ENCODE measurements at places on chromosomes 6 and 20.

- DNase-seq: no peak
Measured at GRCh38 chr6:47792216-47792733, 10.4 kb downstream of the OPN5 start.

GRCh38 chr6:159184559-159184958 lies 15.4 kb downstream of the FNDC1 start:
- no peak for DNase-seq

DNA sequence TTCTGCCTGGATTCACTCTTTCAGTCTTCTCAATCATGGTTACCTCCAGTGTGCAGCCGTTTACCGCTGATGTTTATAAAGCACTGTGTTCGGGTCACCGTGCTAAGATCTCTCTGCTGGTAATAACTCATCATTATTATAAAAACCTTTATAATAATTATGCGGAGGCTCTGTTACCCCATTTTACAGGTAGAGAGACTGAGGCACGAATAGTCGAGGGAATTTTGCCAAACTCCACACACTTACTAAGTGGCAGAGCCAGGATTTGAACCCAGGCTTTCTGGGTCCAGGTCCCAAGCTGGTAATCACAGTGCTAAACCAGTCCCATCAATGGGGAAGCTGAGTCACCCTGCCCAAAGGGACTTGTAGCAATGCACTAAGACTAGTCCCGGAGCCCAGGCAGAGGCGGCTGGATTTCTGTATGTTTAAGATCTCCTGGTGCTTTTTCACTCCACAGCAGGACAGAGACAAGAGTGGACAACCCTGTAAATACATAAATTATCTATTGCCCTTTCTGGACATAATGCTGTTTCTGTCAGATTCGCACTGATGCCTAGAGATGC lies 48.1 kb downstream of the SYNJ2 start:
- no peak for DNase-seq

GRCh38 chr6:12013307-12013719 lies 1.2 kb downstream of the HIVEP1 start:
- DNase-seq: no peak

DNA sequence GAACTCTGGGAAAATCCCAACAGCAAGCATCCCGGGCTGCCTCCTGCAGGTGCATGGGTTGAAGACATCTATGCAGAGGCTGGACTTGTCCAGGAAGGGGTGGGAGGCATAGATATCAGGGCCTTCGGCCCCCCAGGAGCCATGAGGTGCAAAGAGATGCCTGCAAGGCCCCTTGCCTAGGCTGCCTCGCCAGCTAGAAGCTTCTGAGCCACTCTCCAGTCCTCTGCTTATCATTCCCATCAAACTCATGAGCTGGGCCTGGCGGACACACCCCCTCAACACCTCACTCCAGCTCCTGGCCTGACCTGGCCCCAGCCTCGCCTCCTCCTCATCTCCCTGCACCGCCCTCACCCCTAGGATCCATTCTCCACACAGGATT lies 152.4 kb upstream of the PTPN1 start:
- no peak for DNase-seq

- no peak for DNase-seq
Measured at GRCh38 chr6:5424726-5425125, 163.4 kb downstream of the FARS2 start.

GRCh38 chr6:82197784-82198183 lies 49.8 kb downstream of the IBTK start:
- DNase-seq: no peak

DNA sequence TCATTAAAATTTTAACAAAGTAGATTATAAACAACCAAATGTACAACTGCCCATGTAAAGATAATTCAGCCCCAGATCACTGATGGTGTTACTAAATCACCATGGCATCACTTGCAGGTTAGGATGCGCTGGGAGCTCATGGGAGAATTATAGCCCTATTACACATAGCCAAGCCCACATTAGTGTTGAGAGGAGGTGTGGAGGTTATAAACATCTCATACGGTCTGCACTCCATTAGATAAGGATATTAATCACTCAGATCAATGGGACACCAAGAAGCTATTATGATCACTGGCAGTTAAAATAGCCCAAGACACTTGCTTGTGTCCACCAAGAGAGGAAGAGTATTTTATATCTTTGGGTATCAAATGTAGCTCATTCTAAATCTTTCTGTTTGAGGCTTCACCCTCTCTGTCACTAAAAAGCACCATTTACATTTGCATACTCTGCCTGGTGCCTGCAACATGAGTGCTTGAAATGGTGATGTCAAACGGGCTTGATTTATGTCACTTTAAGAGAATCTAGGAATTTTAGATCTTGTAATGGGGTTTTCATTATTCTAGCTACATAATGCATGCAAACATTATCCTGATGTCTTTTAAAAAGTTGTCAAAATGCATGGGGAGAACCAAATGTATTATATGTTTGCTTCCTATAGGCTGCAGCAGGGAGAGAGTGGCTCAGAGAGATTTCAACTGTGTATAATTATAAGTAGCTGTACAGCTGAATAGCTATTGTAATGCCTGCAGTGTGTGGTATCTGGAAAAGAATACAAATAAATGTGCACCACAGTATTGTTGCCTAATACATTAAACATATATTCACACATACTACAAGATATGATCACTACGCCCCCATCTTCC lies 654.1 kb upstream of the MARCKS start:
- no peak for DNase-seq

- peak; percentile 73 for DNase-seq
Measured at GRCh38 chr6:43702534-43703440, 15.2 kb upstream of the MRPS18A start.

DNA sequence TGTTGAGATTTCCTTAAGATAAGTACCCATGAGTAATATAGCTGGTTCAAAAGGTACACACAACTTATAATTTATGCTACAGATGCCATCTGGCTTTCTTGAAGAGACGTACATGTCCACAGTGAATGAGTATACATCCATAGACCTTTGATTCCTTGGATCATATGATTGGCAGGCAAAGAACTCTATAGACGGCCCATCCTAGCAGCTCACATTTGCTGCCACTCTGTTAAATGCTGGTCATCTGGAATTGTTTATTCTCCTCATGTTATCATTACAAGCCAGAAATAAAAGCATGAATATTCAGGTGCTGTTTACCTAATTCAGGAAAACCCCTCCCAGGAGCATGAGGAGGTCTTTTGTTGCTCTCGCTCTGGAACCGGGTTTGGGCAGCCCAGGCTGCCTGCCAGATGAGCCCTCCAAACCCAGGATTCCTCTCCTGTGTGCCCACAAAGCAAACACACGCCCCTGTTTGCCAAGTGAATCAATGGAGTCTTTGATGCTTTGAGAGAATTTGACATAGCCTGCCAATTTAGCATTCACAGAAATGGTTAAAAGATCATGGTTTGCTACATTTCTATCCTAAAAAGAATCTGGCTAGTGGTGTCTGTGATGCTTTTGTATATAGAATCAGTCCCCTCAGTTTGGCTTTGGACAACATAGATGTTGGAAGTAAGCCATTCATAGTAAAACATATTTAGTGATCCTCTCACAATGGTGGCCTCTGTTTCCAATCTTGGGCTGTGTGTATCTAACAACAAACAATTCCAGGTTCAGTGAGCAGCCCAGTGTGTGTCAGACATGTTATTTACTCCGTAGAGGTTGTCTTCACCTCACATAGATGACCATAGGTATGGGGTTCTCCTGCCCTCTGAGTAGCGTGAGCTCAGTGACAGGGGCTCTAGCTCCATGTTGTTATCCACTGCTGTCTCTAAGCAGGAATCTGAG lies 17.5 kb upstream of the PLCG1 start:
- no peak for DNase-seq

DNA sequence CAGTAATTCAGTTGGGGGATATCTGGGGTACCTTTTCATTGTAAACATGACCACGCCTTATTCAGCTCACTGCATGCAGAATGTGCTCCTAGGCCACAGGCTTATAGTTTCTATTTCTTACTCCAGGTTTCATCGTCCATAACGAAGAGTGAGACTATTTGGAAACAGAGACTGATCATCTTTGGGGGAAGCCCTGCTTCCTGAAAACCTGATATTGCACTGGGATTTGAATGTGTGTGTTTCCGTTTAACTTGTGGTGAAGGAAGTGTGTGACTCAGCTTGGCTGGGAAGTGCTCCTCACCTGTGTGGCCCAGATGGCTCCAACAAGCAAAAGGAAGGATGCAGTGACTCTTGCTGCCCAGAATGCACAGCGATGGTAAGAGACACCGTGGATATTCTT lies 19.6 kb upstream of the LTV1 start:
- no peak for DNase-seq

GRCh38 chr20:18256440-18257090 lies 31.8 kb upstream of the ZNF133 start:
- DNase-seq: no peak

DNA sequence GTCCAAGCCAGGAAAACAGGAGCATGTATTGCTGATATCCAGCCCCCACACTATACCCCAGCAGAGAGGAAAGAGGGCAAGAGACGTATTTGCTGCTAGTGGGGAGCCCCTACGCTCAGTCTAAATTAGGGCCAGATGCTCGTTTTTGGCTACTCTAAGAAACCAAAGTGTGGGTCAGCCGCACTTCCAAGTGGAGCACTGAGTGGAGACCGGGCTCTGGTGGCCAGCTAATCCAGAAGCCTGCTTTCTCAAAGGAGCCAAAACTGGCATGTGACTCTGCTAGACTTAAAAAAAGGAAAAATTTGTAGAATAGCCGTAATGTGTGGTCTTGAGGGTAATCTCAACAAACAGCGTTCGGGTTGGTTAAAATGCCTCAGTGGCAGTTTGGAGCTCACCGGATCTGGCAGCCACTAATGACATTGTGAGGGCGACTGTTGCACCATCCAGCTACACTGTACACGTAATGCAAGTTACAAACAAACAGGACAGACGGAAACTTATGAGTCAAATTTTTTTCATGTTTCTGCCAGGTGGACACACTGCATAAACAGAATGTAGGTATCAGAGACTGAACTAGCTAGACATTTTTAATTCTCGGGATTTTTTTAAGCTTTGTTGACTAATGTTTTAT lies 230.9 kb downstream of the FOXC1 start:
- no peak for DNase-seq
